IMR-90 (cell line): ENCODE measurements at places on chromosomes 13 and 19.

DNA sequence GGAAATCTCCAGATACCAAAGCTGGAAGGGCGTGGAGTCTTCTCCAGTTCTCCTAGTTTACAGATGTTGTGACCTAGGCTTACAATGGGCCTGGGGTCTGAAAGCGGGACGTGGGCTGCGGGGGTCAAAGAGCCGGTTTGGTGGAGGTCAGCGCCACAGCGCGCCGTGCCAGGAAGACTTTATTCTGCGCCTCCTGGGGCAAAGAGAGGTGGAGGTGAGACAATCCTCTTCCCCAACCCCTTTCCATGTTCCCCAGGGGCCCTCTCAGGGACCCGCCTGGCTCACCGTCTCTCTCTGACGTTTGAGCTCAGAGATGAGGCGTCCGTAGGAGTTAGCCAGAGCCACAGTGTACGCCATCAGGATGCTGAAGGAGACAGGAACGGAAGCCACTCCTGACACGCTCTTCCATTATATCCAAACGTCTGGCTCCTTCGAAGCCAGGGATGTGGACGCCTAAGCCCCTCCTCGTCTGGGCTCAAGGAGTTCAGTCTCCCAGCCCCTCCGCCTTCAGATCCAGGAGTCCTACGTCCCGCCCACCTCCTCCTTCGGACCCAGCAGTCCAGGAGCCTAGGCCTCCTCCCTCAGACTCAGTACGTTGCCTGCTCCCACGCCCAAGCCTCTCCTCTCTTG, 776 bp upstream of the LENG1 start:
- peak; percentile 57 for DNase-seq

DNA sequence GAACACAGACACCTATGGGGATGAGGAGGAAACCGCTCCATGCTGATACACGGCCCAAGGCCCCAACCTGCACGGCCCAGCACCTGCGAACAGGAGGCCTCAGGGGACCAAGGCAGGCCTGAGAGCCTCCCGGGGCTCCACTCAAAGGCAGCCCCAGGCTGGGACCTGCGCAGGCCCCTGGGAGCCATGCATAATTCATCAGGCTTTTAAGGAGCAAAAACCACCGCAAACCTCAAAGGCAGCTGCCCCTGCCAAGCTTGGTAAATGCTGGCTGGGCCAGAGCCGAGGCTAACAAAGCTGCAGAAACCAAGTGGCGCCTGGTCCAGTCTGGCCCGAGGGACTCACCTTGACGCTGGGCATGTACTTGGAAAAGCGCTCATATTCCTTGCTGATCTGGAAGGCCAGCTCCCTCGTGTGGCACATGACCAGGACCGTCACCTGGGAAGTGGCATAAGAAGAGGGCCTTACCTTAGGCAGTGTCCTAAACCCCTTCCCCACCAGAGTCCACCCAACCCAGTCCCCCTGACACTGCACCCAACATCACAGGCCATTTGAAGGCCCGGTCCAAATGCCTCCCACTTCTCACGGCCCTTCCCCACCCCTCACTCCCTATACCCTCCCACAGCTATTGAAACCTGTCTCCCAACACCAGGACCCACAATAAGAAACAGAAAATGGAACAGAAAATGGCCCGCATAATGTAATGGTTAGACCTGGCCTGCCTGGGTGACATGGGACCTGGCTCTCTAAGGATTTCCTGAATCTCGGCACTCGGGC, 7.8 kb downstream of the DDX39A start:
- DNase-seq, result no peak

DNA sequence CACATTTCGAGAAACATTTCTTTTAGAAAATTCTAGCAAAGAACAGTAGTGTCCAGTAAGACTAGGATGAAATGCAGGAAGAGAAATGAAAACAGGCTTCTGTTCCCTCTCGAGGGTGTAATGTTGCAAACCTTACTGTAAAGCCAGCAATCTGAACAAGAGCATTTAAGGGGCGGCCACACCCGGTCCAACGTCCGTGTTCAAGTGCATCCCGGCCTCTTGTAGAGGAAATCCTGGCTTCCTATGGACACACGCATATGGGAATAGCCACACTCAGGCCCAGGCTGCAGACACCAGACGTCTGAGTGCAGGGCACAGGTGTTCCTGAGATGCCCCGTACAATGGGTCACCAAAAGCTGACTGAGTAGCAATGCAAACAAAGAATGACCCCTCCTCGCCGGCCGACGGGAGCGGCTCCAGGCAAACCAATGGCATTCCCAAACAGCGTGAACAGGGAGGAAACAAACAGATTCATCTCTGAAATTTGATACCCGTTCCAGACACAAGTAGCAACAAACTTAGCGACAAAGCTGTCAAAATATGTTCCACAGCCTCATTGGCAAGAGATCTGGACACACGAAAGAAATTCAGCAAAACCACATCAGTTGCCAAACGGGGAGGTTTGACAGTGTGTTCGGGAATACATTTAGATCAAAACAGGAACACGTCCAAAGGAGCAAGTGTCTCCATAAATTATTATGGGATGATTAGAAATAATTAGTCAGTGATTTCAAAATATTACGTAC, 278.6 kb upstream of the TSHZ3 start:
- no peak for DNase-seq

GRCh38 chr19:16615808-16616207, 12.2 kb downstream of the MED26 start:
- DNase-seq, result no peak

DNA sequence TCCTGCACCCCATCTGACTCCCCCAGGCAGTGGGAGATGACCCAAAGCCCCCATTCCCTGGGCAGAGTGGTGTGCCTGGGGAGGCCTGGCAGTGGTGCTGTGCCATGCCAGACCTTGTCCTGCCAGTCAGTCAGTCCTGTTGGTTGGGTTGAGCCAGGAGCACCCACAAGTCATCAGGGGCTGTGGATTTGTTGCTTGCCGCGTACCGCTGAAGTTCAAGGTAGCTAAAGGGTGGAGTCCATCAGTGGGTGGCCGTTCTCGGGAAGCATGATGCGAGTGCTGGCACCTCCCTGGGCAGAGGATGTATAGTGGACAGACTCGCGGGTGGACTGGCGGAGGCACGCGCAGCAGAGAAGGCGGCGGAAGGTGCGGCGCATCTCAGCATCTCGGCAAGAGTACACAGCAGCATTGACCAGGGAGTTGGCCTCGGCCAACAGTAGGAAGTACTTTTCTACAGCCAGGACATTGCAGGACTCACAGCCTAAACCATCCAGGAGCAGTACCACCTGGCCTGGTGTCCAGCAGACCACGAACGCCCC, 3.9 kb downstream of the LPAR2 start:
- DNase-seq, result no peak

- no peak for DNase-seq
These were observed 116.2 kb upstream of the ZNF536 start for GRCh38 chr19:30255791-30256495.

- no peak for DNase-seq
These were observed 132.5 kb downstream of the NALCN start for GRCh38 chr13:101283782-101284181.

DNA sequence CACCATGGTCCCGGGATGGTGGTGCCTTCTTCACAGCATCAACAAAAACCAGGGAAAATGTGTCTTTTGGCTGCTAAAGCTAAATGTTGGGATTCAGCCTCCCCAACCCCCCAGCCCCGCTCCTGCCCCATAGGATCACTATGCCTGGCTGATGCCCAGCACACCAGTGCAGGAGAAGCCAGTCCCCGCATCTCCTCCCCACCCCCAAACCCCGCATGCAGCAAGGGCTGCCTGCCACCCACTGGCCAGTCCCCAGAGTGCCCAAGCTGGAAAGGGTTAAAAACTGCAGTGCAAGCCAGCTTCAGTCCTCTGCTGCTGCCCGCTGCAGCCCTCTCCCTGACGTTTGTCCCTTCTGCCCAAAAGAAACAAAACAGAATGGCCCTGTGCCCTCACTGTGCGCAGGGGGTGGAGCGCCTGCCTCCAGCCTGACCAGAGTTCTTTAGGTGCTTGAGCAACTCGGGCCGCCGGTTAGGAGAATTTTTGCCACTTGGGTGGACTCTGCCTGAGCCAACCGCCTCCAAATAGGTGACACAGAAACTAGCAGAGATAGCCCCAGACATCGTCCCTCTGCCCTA, 3.7 kb downstream of the CALM3 start:
- DNase-seq, result no peak

DNA sequence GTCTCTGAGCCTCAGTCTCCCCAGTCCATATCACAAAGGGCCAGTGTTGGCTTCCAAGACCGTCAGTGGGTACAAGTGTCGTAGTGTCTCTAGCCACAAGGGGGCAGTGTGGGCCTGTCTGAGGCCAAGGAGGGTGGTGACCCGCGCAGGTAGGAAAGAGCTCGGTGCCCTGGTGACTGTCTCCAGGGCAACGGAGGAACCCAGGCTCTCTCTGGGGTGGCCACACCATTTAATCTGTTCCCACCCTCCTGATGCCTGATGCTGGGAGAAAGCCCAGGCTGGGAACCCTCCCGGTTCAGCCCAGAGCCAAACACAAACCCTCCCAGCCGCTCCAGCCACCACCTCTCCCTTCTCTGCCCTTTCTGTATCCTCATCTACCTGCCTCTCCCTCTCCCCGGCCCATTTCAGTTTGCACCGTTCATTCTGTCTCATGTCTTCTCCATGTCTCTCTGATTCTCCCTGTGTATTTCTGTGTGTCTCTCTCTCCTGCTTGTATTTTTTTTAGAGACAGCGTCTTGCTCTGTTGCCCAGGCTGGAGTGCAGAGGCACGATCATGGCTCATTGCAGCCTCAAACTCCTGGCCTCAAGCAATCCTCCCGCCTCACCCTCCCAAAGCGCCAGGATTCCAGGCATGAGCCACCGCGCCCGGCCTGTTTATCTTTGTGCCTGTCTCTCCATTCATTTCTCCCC, 17.5 kb upstream of the MEIS3 start:
- peak; percentile 47 for DNase-seq

DNA sequence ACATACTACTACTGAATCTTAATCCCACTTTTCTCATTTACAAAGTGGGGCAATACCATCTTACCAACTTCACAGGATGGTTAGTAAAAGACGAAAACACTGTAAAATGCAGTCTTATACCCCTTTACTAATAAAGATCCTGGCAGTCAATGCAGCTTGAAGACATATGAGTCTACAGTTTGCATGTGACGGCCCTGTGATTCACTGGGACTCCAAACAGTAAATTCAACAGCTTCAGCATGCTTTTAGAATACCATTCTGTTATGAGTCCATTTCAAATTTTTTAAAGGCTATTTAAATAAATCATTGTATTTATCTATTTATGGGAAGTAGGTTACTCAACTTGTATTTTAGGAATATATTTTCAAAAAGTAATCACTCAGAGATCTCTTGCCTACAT, 629.1 kb downstream of the LIG4 start:
- peak; percentile 89 for DNase-seq

GRCh38 chr13:31504918-31505317, 234.4 kb upstream of the RXFP2 start:
- DNase-seq, result no peak

GRCh38 chr13:30034458-30034795, 184.0 kb upstream of the UBL3 start:
- peak; percentile 36 for DNase-seq

- peak; percentile 80 for DNase-seq
These were observed 40.5 kb downstream of the MAU2 start for GRCh38 chr19:19361075-19361594.

- peak; percentile 97 for DNase-seq
These were observed 26.7 kb upstream of the ISYNA1 start for GRCh38 chr19:18464646-18465045.

DNA sequence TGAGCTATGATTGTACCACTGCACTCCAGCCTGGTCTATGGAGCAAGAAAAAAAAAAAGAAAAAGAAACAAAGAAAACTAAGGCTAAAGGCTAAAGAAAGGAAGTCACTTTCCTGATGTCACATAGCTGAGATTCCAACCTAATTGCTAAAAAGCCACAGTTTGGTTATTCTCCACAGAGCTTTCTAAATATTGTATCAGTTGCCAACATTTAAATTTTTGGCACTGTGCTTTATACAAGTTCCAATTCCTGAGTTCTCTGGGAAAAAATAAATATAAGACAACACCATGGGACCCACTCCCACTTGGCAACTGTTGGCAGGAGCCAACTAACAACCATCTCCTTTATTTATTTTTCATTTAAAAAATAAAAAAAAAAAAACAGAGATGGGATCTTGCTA, 11.2 kb upstream of the LYPD3 start:
- DNase-seq, result peak; percentile 94

- DNase-seq, result no peak
These were observed 2.3 kb upstream of the FFAR3 start for GRCh38 chr19:35355791-35356460.

DNA sequence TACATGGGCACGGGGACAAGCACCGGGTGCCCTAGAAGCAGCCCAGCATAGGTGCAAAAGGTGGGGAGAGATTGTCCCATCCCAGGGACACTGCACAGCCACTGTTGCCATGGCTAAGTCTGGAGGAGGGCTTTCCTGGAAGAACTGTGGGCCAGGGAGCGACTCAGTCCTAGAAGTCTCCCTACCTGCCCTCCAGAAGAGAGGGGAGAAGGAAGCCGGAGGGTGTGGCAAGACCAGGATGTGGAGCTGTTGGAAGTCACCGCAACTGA, 2.3 kb upstream of the FBN3 start:
- no peak for DNase-seq

DNA sequence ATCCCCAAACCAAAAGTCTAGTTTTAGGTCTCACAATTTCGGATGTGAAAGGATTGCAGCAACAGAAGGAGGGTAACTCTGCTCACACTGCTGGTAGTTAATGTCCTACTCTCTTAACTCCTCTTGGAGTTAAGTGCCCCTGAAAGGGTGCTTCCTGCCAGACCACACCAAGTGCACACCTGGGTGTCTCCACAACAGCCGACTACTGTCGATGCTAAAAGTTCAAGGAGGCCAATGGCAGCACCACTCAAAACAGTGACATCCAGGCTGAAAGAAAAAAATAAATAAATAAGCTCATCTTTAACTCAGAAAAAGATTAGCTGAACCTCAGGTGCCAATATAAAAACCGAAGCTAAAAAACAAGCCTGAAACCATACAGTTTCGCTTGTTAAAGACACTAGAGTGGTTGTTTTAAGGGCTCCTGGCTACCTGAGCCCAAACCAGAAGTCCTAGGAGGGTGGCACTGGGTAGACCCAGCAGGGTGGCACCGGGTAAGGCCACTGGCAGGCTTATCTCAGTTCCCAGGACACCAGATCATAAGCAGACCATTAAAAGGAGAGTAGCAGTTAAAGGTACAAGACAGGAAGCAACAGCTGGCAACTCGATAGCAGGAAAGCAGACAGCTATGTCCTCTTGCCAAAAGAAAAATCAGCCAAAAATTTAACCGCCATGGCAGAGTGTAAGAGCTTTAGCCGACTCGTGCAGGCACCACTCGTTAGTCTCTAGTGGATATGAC, 39.3 kb downstream of the BRD4 start:
- no peak for DNase-seq

- no peak for DNase-seq
These were observed 418.6 kb downstream of the FOXO1 start for GRCh38 chr13:40247845-40248244.
